Inflammatory macrophage (primary cell): ENCODE measurements at places on chromosomes 6 and 20.

DNA sequence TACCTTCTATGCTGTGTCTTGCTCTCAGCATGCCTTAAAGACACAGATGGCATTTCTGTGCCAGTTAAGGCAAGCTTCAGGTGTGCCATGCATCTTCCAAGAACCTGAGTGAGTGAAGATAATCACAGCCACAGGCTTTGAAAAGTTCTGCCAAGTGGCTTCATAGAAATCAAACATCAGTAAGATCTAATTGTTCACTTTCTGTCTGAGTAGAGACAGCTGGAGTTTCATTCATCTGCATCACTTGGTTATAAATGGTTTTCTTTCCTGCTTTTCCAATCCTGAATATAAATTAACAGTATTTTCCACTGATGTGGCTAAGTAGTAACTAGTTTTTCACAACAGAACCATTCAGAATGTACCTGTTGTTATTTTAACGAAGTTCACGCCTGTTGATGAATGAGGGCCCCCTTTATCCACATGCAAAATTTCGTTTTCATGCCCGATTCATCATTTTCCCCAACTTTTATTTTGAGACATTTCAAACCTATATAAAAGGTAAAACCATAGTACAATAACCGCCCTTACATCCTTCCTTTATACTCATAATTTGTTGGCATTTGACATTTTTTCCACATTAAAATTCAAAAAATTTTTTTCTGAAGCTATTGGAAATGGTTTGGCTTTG, 38.6 kb upstream of the KCNG1 start:
- DNase-seq, result no peak

DNA sequence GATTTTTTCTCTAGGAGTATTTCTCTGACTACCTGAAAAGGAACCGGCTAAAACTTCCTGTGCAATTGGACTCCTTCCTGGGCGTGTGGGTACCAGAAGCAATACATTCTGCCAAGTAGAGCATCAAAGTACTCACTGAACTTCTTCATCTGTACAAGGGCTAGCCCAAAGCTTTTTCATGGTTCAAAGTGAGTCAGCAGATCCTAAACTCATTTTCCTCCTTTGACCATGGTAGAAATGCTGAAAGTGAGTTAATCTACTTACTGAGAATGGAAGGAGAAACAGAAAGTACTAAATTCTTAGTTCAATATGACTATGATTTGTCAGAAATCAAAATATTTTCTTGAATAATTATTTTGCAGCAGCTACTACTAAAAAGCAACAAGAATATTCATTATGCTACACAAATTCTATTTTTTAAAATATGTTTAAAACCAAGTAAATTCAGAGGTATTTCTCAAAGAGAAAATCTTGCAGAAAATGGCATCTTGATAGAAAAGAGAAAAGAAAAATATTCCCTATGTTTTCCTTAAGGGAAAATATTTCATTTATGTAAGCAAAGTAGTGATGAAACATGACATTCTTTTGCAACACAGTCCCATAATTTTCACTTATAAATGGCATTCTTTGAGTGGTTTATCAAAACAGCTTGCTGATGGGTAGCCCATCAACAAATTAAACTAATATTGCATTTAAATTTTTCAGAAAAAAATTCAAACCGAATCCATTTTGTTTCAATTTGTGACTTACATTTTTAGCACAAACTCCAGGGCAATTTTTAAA, 3.7 kb upstream of the BEND6 start:
- DNase-seq, result no peak

GRCh38 chr6:43367245-43367984, 2.0 kb downstream of the ZNF318 start:
- peak; percentile 95 for DNase-seq

GRCh38 chr6:1312473-1313367, 822 bp downstream of the FOXQ1 start:
- peak; percentile 45 for DNase-seq

DNA sequence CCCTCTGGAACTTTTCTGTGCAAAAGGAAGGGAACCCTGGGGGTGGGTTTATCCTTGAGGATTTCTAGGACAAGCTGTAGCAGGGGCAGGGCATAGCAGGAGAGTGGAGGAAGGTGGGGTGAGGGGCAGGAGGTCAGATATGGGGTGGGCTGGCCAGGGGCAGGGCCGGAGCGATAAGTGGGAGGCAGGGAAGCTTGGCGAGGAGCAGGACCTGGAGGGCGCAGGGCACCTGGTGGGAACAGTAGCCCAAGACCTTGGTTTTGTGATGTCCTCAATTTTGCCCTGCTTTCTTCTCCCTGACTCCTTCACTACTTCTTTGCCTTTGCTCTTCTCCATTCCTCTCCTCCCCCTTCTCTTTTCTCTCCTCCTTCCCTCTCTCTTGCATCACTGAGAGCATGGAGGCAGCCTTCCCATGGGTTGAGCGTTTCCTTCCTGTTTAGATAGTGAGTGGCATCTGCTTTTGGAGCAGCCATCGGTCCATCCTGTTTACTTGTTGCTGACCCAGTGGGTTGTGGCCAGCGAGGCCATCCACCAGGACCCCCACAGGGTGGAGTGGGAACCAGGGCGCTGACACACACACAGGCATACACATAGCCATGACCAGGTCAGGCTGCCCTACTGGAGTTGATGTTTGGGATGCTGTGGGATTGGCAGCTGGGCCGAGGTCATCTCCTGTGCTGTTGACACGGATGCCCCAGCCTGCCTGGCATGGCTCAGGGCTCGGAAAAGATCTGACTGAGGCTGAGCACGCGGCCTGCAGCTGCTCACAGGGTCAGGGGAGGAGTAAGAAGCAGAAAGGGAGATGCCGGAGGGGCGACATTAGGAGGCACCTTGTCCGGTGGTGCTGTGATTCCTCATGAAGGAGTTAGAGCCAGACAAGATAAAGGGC, 121.0 kb upstream of the RNF24 start:
- DNase-seq, result peak; percentile 41

DNA sequence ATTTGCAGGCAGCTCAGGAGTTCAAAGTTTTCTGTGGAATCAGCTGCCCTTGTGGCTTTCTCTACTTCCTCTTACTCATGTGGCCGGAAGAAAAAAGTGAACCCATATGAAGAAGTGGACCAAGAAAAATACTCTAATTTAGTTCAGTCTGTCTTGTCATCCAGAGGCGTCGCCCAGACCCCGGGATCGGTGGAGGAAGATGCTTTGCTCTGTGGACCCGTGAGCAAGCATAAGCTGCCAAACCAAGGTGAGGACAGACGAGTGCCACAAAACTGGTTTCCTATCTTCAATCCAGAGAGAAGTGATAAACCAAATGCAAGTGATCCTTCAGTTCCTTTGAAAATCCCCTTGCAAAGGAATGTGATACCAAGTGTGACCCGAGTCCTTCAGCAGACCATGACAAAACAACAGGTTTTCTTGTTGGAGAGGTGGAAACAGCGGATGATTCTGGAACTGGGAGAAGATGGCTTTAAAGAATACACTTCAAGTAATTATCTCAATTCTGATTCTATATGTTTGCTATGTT, 1.1 kb downstream of the MGME1 start:
- peak; percentile 75 for DNase-seq

DNA sequence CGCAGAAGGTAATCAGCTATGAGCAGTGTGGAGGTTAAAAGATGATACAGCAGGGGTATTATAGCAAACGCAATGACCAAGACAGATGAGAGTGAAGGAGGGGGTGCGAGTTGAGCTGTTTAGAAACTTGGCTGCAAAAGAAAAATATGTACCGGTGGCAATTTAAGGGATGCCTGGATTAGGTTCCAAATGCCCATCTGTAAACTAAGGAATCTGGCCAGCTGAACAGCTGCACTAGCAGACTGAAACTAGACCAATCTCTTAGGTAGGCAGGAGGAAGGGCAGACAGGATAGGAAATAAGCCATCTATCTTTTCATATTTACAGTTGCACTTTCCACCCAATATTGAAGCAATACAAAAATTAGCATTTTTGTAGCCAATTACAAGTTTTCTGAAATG, 407.6 kb downstream of the HTR1B start:
- DNase-seq, result no peak
